NCI-H69 (cell line): ENCODE measurements at places on chromosomes 7 and 10.

DNA sequence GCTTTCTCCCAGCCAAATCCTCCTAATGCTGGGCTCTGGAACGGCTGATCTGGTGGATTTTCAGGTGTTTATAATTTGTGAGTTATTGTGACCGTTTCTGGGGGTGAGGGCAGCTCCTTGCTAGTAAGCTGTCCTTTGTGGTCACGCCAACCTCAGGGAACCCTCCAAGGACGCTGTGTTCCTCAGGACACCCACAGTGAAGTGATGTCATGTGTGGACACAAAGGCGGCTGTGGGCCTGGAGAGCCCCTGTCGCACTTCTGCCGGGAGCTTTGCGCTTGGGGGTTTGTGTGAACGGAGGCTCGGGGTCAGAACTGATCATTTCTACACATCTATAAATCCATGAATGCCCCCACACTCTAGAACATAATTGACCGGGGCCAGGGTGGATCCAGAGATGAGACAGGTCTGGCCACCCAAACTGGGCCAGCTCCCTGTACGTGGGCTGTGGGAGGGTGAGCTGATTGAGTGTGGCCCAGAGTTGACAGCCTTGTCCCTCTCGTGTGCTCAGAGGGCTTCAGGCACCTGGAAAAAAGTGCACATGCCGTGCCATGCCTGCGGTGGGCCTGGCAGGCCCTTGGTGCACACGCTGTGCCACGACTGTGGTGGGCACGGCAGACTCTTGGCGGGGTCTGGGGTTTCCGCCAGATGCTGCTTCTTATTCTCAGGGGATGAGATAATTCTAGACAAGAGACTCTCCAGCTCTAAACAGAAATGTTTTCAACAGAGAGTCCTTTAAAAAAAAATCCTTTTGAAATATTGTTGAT, 130.2 kb downstream of the VIPR2 start:
- DNase-seq = no peak

DNA sequence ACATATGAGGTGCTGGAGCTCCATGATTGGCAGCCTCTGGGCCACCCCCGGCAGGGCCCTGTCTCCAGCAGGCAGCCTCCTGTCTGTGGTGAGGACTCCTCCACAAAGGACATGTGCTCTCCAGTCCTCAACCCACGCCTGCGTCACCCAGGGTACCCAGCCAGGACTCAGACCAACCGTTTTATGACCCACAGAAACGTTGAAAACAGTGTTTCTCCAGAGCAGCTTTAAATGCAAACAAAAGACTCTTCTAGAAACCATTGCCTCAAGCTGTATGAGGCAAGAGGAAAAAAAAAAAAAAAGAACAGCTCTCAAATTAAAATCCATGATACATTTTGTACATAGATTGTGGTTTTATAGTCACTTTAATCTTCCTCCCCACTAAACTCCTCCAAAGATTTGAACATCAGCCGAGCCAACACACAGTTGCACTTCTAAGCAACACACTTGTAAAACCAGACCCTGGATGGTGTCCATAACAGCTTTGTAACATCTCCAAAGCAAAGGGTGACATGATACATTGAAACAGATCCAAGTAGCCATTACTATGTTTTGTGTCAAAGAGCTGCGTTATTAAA, 175.0 kb upstream of the LYZL2 start:
- DNase-seq = no peak

- no peak for DNase-seq
Observed at GRCh38 chr7:750111-750905, 23.2 kb upstream of the PRKAR1B start.

DNA sequence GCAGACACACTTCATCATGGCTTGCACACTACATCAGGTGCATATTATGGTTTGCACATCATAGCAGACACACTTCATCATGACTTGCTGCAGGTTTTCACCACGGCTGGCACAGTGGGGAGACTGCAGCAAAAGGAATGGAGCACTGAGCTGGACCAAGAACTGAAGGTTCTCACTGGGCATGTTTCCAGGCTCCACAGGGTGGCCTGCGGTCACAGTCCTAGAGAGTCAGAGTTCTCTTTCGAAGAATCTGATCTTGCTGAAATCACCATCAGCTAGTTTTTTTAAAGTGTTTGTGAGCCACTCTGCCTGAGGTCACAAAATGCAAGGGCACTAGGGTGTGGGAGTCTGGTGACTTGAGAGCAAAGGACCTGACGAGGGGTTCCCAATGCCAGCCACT, 140.4 kb upstream of the NPY start:
- no peak for DNase-seq

GRCh38 chr10:97961945-97962344, 68.5 kb downstream of the CRTAC1 start:
- peak; percentile 34 for DNase-seq

GRCh38 chr10:89613582-89613981, 31.5 kb downstream of the PANK1 start:
- DNase-seq = no peak

DNA sequence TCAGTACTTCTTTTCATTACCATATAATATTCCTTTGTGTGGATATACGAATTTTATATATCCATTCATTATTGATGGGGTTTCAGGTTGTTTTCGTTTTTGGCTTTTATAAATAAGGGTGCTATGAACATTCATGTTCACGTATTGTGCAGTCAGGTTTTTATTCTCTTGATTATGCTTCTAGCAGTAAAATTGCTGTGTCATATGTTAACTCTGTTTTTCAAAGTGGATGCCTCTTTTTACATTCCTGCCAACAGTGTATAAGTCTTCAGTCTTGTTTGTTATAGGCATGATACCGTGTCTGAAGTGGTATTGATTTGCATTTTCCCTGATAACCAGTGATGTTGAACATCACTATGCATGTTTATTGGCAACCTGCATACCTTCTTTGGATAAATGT, 127.1 kb upstream of the CNTNAP2 start:
- DNase-seq = no peak

GRCh38 chr10:84214612-84215235, 10.6 kb downstream of the LRIT2 start:
- peak; percentile 5 for DNase-seq

GRCh38 chr10:48450741-48451466, 144.4 kb downstream of the MAPK8 start:
- no peak for DNase-seq

DNA sequence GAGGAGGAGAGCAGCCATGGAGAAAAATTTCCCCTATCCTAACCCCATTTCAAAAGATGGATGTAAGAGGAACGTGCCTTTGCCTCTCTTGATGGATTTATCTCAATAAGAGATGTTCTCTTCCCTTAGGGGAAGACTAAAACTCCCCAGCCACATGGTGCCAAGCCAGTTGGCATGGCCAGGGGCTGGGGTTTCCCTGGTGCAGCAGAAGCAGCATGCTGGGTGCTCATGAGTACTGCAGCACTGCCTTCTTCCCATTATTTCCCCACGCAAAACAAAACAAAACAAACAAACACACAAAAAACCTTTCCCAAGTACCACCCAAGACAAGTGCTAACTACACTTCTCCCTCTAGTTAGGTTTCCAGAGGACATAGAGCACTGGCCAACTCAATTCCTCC, 97.2 kb downstream of the DOCK4 start:
- peak; percentile 64 for DNase-seq

DNA sequence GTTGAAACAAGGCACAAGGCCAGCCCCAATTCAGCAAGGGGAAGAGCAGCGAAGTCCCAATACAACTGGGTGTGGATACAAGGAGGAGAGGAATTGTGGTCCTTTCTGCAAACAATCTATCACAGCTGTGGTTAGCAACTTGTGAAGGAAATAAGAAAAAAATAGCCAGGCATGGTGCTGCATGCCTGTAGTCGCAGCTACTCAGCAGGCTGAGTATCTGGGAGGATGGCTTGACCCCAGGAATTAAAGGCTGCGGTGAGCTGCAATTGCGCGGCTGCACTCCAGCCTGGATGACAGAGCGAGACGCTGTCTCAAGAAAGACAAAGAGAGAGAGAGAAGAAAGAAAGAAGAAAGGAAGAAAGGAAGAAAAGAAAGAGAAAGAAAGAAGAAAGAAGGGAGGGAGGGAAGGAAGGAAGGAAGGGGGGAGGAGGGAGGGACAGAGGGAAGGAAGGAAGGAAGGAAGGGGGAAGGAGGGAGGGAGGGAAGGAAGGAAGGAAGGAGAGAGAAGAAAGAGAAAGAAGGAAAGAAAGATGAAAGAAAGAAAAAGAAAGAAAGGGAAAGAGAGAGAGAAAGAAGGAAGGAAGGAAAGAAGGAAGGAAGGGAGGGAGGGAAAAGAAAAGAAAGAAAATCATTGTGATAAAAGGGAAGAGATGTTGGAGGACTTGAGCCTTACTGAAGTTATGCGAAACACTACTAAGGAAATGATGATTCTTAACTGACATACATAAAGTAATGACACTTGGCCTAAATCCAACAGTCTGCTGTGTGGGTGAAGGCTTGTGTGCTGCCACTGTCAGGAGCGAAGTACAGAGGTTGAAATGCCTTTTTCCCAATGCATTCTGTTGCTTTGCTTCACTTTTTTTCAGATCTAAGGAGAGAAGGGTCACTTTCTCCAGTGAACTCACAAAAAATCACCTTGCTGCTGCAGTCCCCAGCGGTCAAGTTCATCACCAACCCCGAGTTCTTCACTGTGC, 117.0 kb upstream of the STK17A start:
- peak; percentile 21 for DNase-seq

DNA sequence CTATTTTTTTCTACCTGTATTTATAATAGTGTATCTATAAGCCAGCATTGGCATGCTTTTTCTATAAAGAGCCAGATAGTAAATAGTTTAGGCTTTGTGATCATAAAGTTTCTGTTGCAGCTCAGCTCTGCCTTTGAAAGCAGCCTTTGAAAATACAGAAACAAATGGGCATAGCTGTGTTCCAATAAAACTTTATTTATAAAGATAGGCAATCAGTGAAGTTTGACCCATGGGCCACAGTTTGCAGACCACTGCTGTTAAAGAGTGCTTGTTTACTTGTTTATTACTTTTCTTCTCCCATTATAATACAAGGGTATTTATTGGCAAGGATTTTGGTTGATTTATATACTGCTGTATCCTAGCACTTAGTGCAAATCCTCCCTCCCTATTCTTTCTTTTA, 72.5 kb downstream of the SRI start:
- DNase-seq = no peak

- DNase-seq = no peak
Observed at GRCh38 chr7:1698951-1699350, 28.9 kb downstream of the ELFN1 start.

- DNase-seq = no peak
Observed at GRCh38 chr7:18913106-18913505, 204.3 kb downstream of the TWIST1 start.

GRCh38 chr7:4561795-4562194, 120.3 kb upstream of the FOXK1 start:
- DNase-seq = peak; percentile 22
